Naive thymus-derived CD4-positive, alpha-beta T cell (primary cell): ENCODE measurements at places on chromosomes 5 and 9. TPM values are rescaled to one million over a fixed set of nuclear protein-coding genes. Genes with fewer than 3 reads are reported as not detected.

Gene DRD1
- total RNA-seq, result not detected in 2 replicates

Gene RANBP17
- 3.0 TPM for total RNA-seq

Gene FAM163B
- not detected for total RNA-seq

Gene UBE2QL1
- not detected for total RNA-seq

Gene PCDHGB2
- 1.1 and 1.3 TPM in 2 replicates for total RNA-seq

Gene MEIKIN
- total RNA-seq, result not detected in 2 replicates

Gene PRPF4
- total RNA-seq, result 34.6 and 36.9 TPM in 2 replicates

Gene C9orf153
- total RNA-seq, result 1.7 TPM

Gene TLE1
- total RNA-seq, result 2.4 TPM

Gene CD14
- total RNA-seq, result 198 TPM

Gene GPRIN1
- total RNA-seq, result 0.08 TPM

Gene DCAF12
- 38.5 and 40.4 TPM in 2 replicates for total RNA-seq

Gene LPAR1
- total RNA-seq, result 1.9 TPM

Gene LRRTM2
- total RNA-seq, result 0.11 TPM

Gene ANKRD33B
- 0.46 TPM for total RNA-seq

Gene SLC6A18
- total RNA-seq, result not detected

Gene BSPRY
- 9.6 and 10.3 TPM in 2 replicates for total RNA-seq

Gene TLR4
- total RNA-seq, result 3.5 TPM

Gene IL13
- not detected for total RNA-seq

Gene FAM53C
- 27.7 TPM for total RNA-seq

Gene CAMLG
- 29.6 TPM for total RNA-seq

Gene ZNF366
- total RNA-seq, result 0.11 TPM

Gene NOXA1
- total RNA-seq, result 5.1 TPM

Gene BTNL3
- total RNA-seq, result not detected

Gene ORM2
- total RNA-seq, result not detected

Gene RGS7BP
- total RNA-seq, result not detected

Gene SPATA31C1
- total RNA-seq, result not detected

Gene NLN
- 6.2 TPM for total RNA-seq
